Memory B cell (primary cell): ENCODE measurements at places on chromosomes 7 and 10.

- DNase-seq: no peak
- H3K27me3 ChIP-seq: peaks cover 1% of the 10 kb centered on the region
- no peaks in the 10 kb centered on the region for H3K36me3 ChIP-seq
- H3K4me3 ChIP-seq: no peak overlapping the region
- no peaks in the 10 kb centered on the region for H3K4me1 ChIP-seq
- no peak overlapping the region for H3K27ac ChIP-seq
Measured at GRCh38 chr7:114112806-114113205, 194.0 kb upstream of the PPP1R3A start.

DNA sequence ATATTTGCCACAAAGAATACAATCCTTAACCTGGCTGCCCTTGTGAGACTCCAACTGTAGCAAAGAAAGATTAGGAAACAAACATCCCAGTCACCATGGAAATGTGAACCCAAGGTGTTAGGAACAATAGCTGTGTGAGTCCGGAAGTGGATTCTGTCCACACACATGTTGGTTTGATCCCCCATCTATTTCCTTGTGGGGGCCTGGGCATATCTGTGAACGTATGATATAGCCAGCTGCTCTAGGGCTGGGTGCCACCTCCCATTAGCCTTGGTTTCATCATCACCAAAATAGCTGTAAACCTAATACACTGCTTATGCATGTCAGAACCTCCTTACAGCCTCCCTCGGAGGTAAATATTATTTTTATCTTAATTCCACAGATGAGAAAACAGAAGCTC lies 26.4 kb downstream of the GRK5 start:
- H3K27ac ChIP-seq: no peak overlapping the region
- peaks cover 47% of the 10 kb centered on the region for H3K4me1 ChIP-seq
- no peak for DNase-seq

GRCh38 chr7:45709168-45710042 lies 135.2 kb downstream of the ADCY1 start:
- H3K4me3 ChIP-seq: no peak overlapping the region
- no peaks in the 10 kb centered on the region for H3K4me1 ChIP-seq
- no peak for DNase-seq
- H3K36me3 ChIP-seq: no peaks in the 10 kb centered on the region

DNA sequence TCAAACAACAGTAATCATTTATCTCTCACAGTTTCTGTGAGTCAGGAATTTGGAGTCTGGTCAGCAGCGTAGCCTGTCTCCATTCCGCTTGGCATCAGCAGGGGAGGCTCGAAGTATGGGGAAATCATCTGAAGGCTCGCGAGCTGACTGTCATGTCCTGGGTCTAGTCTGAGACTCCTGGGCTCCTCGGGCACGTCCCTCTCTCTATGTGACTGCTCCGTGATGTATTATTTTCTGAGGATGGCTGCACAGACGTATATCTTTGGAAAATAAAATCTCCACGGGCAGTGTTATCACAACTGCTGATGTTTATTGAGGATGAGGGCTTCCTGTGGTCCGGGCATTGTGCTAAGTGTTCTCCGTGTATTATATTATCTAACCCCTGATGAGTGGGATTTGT lies 23.3 kb upstream of the PCGF5 start:
- H3K27ac ChIP-seq: peak overlapping the region; percentile 70
- H3K4me1 ChIP-seq: peaks cover 65% of the 10 kb centered on the region

DNA sequence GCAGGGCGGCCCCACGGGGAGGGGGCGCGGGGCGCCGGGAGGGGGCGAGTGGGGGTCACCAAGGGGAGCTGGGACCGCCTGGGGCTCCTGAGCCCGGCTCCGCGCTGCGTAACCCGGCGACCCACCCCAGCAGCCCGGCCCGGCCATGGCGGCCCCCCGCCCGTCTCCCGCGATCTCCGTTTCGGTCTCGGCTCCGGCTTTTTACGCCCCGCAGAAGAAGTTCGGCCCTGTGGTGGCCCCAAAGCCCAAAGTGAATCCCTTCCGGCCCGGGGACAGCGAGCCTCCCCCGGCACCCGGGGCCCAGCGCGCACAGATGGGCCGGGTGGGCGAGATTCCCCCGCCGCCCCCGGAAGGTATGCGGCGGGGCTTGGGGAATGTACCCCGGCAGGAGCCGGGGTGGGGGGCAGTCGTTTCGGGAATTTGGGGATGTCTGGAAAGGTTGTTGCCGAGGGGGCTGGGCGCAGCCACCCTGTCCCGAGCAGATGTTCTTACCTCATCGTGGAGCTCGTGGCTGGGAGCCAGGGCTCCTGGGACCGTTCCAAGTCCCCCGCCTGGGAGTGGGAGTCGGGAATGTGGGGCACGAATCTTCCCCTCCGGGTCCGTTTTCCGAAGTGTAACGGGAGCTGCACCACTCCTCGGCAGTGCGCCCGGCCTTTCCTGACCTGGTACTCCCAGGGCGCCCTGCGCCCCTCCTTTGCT lies 431 bp downstream of the ZYX start:
- peaks cover 10% of the 10 kb centered on the region for H3K4me1 ChIP-seq
- DNase-seq: no peak
- peak overlapping the region; percentile 51 for H3K4me3 ChIP-seq
- H3K36me3 ChIP-seq: no peaks in the 10 kb centered on the region

GRCh38 chr10:45354261-45354660 lies 19.8 kb upstream of the ALOX5 start:
- H3K4me3 ChIP-seq: no peak overlapping the region
- DNase-seq: no peak
- H3K4me1 ChIP-seq: peaks cover 64% of the 10 kb centered on the region
- peaks cover 1% of the 10 kb centered on the region for H3K36me3 ChIP-seq
- peak overlapping the region; percentile 22 for H3K27ac ChIP-seq

GRCh38 chr7:51244053-51244452 lies 72.6 kb downstream of the COBL start:
- H3K36me3 ChIP-seq: no peaks in the 10 kb centered on the region
- no peaks in the 10 kb centered on the region for H3K4me1 ChIP-seq
- no peak for DNase-seq
- H3K27me3 ChIP-seq: no peaks in the 10 kb centered on the region
- H3K4me3 ChIP-seq: no peak overlapping the region
- H3K27ac ChIP-seq: no peak overlapping the region

GRCh38 chr7:143396625-143397556 lies 11.8 kb downstream of the EPHA1 start:
- H3K4me3 ChIP-seq: no peak overlapping the region
- peaks cover 4% of the 10 kb centered on the region for H3K36me3 ChIP-seq
- peaks cover 2% of the 10 kb centered on the region for H3K4me1 ChIP-seq
- no peaks in the 10 kb centered on the region for H3K27me3 ChIP-seq
- H3K27ac ChIP-seq: no peak overlapping the region
- no peak for DNase-seq

GRCh38 chr7:66725843-66726242 lies 14.7 kb upstream of the RABGEF1 start:
- peaks cover 31% of the 10 kb centered on the region for H3K36me3 ChIP-seq
- H3K4me1 ChIP-seq: peaks cover 5% of the 10 kb centered on the region
- H3K27me3 ChIP-seq: no peaks in the 10 kb centered on the region
- no peak for DNase-seq
- H3K4me3 ChIP-seq: no peak overlapping the region

GRCh38 chr10:49569031-49569631 lies 30.2 kb upstream of the ERCC6 start:
- no peak overlapping the region for H3K4me3 ChIP-seq
- peaks cover 12% of the 10 kb centered on the region for H3K4me1 ChIP-seq
- H3K36me3 ChIP-seq: no peaks in the 10 kb centered on the region
- no peak for DNase-seq

- no peak overlapping the region for H3K4me3 ChIP-seq
- no peak overlapping the region for H3K27ac ChIP-seq
- no peak for DNase-seq
- H3K4me1 ChIP-seq: no peaks in the 10 kb centered on the region
- no peaks in the 10 kb centered on the region for H3K27me3 ChIP-seq
- H3K36me3 ChIP-seq: no peaks in the 10 kb centered on the region
Measured at GRCh38 chr10:58733436-58733835, 220.8 kb downstream of the BICC1 start.

- no peaks in the 10 kb centered on the region for H3K27me3 ChIP-seq
- no peaks in the 10 kb centered on the region for H3K4me1 ChIP-seq
- no peak overlapping the region for H3K27ac ChIP-seq
- DNase-seq: no peak
Measured at GRCh38 chr7:51242881-51243518, 73.6 kb downstream of the COBL start.

DNA sequence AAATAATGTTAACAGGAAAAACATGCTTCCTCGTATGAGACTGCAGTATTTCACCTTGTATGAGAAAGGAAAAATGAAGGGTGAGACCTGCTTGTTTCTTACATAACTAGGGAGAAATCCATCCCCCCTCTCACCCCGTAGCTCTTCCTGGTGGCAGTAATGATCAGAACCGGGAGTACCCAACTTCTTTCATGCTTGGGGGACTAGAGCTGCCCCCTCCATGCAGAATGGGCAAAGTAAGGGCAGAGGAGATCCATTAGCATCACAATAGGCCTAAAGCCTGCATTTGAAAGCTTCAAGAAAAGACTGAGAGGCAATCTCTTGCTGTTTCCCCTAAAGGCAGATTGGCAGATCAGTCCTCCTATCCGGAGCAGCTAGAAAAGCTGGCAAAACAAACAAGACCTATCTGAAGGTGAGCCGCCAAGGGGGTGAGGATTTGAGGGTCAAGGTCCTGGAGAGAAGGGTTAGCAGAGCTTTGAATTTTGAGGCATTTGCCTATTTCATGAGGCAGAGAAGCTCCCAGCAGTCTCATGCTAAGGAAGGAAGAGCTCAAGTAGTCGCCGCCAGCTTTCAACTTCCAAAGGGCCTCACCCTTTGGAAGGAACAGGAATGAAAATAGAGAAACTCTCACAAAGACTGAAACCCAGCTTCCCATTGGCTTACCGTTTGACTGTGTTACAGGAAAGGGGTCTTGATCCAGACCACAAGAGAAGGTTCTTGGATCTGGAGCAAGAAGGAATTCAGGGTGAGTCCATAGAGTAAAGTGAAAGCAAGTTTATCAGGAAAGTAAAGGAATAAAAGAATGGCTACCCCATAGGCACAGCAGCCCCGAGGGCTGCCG lies 36.2 kb downstream of the BAG3 start:
- H3K27ac ChIP-seq: peak overlapping the region; percentile 49
- peaks cover 16% of the 10 kb centered on the region for H3K4me1 ChIP-seq
- H3K36me3 ChIP-seq: no peaks in the 10 kb centered on the region
- no peak for DNase-seq

DNA sequence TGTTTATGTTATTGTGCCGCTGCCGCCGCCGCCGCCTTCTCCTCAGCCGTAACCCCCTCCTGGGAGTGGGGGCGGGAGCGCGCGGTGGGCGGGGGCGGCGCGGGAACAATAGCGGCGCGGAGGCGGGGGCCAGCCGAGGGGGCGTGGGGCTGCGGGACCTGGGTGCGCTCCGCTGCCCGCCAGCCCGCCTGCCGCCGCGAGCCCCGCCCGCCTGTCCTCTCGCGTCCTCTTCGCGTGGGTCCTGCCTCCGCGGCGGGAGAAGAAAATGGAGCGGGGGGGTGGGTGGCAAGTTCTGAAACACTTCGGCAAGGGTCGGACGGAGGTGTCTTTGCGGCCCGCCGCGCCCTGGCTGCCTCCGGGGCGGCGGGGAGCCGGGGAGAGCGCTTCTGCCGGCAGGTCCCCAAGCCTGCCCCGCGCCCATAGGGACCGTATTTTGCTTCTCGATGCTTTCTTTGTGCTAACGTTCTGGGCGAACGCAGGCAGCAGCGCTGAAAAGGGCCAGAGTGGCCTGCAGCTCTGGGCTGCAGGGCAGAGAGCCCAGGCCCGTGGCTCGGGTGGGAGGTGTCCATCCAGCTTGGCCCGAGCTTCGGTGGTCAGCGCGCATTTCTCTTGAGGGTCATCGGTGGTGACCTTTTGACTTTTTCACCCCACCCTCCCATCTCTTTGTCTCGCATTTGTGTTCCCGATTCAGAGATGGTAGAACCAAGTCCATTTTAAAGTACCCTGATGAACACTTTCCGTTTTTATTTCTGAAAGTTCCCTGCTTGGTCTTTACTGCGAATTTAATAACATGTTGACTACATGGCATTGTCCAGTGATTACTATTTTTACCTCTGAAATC lies 613 bp downstream of the MAPK8 start:
- no peaks in the 10 kb centered on the region for H3K36me3 ChIP-seq
- H3K4me3 ChIP-seq: peak overlapping the region; percentile 84
- no peak for DNase-seq
- no peaks in the 10 kb centered on the region for H3K27me3 ChIP-seq
- H3K27ac ChIP-seq: peak overlapping the region; percentile 83
- peaks cover 17% of the 10 kb centered on the region for H3K4me1 ChIP-seq

DNA sequence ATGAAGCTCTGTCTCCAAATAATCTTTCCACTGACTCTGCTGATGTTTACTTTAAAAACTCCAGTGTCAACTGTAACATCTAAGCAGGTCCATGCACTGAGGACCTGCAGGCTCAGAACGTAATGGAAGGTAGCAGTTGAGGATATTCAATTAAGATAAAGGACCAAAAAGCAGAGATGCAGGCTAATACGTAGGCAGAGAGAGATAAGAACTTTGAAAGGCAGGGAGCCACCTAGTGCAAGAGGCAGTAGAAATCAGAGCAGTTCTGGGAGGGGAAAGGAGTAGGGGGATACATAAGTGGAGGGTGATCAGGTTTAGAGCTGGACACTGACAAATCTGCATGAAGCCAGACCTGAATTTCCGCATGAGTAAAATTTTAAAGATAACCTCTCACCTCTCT lies 114.5 kb upstream of the POM121L12 start:
- DNase-seq: no peak
- no peaks in the 10 kb centered on the region for H3K4me1 ChIP-seq
- no peaks in the 10 kb centered on the region for H3K36me3 ChIP-seq

DNA sequence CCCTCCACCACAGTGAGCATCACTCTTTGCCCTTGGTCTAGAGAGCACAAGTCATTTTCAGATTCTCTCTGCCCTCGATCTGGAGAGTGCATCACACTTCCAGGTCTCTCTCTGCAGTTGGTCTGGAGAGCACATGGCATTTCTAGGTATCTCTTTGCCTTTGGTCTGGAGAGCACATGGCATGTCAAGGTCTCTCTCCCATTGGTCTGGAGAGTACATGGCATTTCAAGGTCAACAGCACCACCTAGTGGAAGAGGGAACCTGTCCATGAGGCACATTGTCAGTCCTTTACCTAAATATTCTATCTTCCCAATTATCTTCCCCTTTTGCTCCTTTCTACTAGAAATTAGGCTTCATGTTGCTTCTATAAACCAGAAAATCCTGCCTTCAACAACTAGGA lies 1139.4 kb downstream of the XPNPEP1 start:
- no peak overlapping the region for H3K27ac ChIP-seq
- peaks cover 3% of the 10 kb centered on the region for H3K4me1 ChIP-seq
- H3K27me3 ChIP-seq: peaks cover 2% of the 10 kb centered on the region
- no peaks in the 10 kb centered on the region for H3K36me3 ChIP-seq
- no peak overlapping the region for H3K4me3 ChIP-seq
- peak; percentile 44 for DNase-seq

GRCh38 chr7:155834486-155835048 lies 22.3 kb upstream of the SHH start:
- no peaks in the 10 kb centered on the region for H3K36me3 ChIP-seq
- no peaks in the 10 kb centered on the region for H3K4me1 ChIP-seq
- peaks cover 3% of the 10 kb centered on the region for H3K27me3 ChIP-seq
- no peak overlapping the region for H3K27ac ChIP-seq
- no peak for DNase-seq

GRCh38 chr10:76315240-76315639 lies 883.8 kb downstream of the LRMDA start:
- no peaks in the 10 kb centered on the region for H3K27me3 ChIP-seq
- no peaks in the 10 kb centered on the region for H3K36me3 ChIP-seq
- no peak for DNase-seq
- H3K4me3 ChIP-seq: no peak overlapping the region
- no peak overlapping the region for H3K27ac ChIP-seq
